ENCODE measurements at places on chromosomes 1 and 21. TPM values are rescaled to one million over a fixed set of nuclear protein-coding genes. Genes with fewer than 3 reads are reported as not detected.

- DNase-seq: no peak
Measured at GRCh38 chr21:24617819-24618218, 989.5 kb downstream of the MRPL39 start.

The PLPP3 gene
- total RNA-seq: 58.2 TPM

The PCNX2 gene
- 6.4 TPM for total RNA-seq

The TMEM82 gene
- 0.51 TPM for total RNA-seq

The TLR5 gene
- 2.1 TPM for total RNA-seq

DNA sequence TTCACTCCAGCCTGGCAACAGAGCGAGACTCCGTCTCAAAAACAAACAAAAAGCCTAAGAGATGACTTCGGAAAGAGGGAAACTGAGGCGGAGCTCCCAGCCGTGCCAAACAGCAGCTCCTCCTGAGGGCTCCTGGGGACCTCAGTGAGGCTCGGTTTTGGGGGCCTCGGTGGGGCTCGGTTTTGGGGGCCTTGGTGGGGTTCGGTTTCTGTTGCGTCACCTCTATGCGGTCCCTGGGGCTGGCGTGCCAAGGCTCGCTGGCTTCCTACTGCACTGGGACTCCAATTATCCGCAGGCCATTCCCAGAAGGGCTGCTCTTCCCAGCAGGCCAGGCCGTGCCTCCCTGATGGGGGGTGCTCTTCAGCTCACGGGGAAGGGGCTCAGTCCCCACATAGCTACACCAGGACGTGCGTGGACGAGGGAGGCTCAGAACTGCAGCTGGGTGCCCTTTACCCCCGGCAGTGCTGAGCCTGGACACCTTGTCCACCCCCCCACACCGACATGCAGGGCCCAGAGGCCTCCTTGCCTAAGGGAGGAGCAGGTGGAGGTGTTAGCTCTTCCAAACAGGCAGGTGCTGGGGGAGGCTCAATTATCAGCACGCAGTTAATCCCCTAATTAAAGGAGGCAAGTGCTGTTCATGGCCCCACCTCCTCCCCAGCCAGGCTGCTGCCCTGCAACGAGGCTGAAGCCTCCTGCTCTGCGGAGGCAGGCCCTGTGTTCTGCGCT lies 5.1 kb upstream of the C1orf159 start:
- no peak for DNase-seq

Measured in cardiac muscle cell (in vitro differentiated cells and primary cell).